ENCODE measurements at places on chromosomes 11 and 22.

DNA sequence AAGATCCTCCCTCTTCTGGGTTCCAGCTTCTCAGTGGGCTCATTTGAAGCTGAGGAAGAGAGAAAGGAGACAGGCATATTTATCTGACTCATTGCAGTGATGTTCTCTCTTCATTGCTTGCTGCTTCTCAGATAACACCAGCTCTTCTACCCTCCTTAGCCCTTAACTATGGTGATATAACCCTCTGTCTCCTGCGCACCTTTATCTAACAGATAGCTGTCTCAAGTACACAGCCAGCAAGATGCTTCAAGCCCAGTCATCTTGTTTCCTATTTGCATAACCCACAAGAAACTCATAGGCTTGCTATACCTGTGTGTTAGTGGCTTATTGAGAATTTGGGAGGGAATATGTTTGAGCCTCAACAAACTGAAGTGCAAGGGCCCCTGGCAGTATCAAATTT lies 12.6 kb downstream of the PRSS23 start:
- no peak for DNase-seq

DNA sequence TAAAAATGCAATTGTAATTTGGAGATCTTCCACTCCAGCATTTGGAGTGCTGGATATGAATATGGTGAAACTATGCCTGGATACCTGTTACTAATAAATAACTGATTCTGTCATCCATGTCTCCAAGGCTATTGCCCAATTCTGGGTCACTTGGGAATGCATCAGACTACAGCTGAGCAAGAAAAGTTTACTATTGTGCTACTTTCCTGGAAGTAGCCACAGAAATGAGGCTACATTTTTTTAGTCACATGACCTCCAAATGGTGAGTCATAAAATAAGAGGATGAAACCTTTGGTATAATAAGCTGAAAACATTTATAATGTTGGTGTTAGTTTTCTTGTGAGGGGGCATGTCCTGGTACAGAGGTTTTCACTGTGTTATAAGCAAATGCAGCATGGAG lies 44.4 kb downstream of the DCDC1 start:
- DNase-seq = no peak

DNA sequence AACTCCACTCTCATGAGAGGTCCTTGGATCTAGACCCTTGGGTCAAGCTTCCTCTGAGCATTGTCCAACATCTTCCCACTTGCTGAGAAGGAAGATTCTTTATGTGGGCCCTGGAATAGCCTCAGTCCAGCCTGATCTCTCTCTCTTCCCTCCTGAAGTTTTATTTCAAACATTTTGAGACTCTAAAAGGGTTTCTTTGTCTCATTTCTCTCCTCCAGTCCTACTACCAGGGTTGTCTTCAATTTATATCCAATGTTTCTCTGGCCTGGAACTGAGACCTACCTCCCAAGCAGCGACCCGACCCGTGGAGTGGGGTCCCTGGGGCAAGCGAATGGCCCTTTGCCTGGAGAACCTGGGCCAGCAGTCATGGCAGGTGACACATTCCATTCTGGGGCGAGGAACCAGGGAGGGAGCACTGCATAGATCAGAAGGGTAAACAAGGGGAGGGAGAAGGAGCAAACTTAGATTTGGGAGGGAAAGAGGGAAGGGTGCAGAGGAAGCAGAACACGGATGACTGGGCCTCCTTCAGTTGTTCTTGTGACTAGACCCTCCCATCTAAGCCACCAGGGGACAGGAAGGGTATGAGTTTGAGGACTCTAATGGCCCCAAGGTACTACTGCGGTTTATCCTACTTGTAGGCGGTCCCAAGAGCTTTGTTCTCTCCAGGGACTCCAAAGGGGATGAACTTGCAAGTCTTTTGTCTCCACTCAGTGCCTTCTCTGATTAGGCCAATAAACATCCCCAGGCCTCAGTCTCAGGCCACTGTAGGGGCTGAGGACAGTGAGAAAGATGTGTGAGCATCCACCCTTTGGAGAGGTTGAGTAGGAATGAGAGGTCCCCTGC lies 14.2 kb upstream of the PRAME start:
- no peak for DNase-seq

DNA sequence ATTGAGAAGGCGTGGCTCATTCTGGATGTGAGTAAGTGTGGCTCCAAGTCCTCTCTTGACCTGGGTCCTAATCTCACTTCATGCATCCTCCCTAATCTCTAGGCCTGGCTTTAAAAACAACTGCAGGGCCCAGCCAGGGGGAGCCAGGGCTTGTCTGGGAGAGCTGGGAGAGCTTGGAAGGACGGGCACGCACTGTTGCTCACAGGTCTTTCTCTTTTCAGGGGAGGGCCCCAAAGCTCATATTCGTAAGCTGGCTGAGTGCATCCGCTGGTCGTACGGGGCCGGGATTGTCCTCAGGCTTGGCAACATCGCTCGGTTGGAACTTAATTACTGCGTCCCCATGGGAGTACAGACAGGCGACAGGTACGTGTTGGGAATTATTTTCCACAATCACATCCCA lies 34.1 kb upstream of the PARVB start:
- no peak for DNase-seq

- no peak for DNase-seq
Measured at GRCh38 chr11:215581-216037, 8.1 kb downstream of the RIC8A start.

DNA sequence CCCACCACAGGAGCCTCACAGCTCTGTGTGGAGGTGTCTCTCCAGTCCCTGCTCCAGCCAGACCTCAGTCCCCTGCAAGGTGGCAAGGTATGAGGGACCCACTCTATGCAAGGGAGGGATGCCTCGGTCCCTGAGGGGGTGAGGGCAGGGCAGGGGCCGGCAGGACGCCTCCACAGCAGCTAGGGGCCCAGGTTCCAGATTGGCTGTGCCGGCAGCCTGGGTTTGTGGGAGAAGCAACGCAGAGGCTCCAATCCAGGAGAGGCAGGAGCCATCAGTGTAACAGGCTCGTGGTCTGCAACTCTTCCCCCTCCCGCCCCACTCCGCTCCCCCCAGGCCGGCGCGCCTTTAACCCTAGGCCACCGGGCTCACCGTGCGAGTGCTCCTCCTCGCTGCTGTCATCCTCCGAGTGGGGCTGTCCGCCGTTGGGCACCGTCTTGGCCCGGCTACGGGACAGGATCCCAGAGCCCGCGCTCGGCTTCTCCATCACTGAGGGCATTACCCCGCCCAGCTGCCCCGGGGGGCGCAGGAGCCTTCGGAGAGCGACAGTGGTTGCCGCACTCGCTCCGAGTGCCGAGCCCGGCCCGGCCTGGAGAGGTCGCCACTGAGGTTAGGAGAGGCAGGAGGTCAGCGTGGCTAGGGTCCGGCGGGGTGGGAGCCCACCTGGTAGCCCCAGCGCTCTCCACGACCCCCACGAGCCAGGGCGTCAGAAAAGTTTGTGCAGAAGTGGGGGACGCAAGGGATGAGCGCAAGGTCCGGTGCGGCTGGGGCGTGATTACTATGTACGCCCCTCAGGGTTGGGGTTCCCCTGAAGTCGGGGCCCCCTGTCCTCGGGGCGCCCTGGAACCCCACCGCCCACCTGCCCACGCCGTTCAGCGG lies 765 bp downstream of the RCOR2 start:
- DNase-seq = peak; percentile 52

GRCh38 chr22:26534171-26534855 lies 22.0 kb upstream of the TFIP11 start:
- no peak for DNase-seq

- DNase-seq = no peak
Measured at GRCh38 chr11:47979378-47980087, 826 bp upstream of the PTPRJ start.

DNA sequence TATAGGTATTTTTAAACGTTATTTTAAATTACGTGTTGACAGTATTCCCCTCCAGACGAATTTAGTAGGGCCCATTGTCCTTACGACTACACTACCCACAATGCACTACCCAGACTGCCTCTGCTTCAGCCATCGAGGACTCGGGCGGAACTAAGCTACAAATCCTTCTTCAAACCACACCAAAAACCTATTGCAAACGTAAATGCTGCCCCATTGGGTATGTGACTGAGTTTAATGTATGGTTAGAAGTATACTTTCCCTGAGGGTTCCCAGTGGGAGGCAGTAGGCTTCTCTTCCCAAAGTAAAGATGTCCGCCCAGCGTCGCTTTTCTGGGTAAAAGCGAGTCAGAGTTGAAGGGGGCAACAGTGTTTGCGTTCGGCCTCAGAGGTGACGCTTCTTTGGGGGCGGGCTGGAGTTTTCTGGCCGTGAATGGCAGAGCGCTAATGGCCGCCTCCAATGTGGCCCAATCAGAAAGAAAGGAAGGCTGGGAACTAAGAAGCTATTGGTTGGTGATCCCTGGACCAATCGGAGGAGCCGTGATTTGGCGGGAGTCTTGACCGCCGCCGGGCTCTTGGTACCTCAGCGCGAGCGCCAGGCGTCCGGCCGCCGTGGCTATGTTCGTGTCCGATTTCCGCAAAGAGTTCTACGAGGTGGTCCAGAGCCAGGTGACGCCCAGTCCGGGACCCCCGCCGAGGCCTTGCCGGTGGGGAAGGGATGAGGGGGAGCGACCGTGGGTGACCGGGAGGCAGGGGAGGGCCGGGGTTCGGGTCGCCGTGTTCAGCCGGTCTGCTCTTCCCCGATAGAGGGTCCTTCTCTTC lies at the start of gene CDC45:
Gene CDC45, plus strand, starts transcription at position 566 of the 818 bp plus-strand sequence. Its CDS starts 49 bp downstream, at position 615.
- DNase-seq = peak; percentile 99

DNA sequence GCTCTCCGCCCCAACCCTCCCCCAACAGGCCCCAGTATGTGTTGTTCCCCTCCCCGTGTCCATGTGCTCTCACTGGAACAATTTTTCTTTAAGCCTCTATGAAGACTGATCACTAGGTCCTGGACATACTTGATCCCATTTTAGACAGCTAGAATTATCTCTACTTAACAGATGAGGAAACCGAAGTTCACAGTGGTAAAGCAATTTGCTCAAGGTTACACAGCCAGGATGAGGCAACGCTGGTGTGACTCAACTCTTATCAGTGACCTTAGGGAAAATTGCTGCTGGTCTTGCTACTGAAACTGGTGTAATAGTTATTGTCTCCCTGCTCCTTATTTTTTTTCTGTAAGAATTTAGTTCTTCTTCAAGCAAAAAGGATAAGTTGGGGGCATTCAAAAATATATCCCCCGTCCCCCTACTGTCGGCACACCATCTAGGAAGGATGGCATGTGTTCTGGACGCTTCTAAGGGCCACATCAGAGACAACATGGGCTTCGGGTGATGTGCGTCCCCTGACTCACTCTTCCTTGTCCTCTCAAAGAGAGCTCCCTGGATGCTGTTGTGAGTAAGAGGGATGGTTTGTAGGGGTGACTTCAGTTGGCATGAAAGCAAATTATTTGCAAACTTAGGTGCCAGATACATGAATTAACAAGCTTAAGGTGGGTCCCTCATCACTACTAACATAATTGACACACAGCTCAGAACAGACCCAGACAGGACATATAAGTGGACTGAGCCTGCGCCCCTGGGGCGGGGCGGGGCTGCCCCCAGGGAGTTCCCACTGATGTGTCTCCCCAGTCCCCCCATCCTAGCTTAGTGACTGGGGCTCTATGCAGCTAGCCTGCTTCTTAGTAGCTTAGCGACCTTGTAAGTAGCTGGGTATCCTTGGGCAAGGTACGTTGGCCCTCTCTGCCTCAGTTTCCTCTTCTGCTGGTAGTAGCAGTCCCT lies 23.6 kb upstream of the ALX4 start:
- DNase-seq = no peak

- peak; percentile 83 for DNase-seq
Measured at GRCh38 chr11:58900479-58901420, 38.5 kb upstream of the GLYATL1 start.

DNA sequence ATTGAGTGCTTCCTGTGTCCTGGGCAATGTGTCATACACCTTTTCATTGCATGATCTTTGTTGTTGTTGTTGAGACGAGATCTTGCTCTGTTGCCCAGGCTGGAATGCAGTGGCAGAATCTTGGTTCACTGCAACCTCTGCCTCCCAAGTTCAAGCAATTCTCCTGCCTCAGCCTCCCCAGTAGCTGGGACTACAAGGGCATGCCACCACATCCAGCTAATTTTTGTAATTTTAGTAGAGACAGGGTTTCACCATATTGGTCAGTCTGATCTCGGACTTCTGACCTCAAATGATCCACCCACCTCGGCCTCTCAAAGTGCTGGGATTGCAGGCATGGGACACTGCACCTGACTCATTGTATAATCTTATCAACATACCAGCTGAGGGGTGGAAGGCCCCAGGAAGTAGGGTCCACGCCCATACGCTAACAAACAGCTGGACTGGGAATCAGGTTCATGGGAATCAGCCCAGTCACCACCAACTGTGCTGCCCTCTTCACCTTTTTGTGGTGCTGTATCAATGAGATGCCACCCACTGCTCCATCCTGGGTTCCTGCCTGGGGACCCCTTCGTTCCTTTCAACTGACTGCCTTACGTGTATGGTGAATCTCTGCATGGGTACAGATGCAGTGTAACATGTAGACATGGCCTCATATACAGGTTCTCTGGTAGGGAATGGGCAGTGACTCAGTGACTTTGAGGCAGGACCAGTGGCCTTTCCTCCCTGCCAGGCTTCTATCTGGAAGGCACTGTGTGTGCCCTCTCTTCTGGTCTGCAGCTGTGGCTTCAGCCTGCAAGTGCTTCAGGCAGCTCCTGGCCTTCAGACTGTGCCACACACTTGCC lies 32.5 kb upstream of the YWHAH start:
- no peak for DNase-seq

DNA sequence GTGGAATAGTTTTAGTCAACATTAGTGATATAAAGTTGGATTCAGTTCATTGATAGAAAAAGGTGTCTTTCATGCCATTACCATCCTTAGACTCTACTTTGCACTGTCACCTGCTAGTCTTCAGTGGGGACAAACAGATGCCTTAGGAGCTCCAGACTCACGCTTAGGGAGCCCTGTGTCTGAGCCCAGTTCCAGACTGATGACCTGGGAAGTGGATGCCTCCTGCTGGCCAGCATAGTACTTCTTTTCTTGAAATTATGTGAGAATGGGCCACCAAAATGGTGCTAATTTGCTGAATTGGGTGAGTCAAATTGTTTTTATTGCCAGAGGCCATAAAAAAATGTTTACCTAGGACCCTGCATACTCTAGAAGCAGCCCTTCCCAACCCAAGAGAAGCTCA lies 53.9 kb downstream of the NOX4 start:
- no peak for DNase-seq

DNA sequence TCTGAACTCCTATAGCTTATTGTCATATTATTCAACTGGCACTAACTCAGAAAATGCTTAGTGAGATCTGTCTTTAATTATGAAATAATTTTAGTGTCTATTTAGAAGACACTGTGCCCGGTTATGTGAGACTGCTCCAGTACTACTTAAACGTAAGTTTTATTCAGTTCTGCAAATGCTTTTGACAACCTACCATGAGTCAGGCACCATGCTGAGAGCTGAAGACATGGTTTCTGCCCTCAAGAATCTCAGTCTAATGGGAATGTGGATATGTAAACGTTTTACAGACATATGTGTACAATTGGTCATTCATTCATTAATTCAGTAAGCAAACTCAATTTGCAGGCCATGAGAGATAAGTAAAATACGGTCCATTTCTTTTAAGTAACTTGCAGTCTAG lies 40.0 kb downstream of the DCUN1D5 start:
- no peak for DNase-seq

DNA sequence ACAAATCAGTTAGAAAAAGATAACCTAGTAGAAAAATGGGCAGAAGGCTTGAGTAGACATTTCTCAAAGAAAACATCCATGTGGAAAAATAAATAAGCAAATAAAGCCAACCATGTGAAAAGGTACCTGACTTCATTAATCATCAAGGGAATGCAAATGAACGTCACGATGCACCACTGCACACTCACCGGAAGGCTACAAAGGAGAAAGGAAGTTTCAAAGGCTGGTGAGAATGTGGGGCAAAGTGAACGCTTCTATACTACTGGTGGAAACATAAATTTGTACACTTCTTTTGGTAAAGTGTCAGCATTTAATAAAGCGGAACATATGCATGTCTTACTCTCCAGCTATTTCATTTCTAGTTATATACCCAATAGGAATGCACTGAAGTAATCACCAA lies 166.8 kb downstream of the CSNK2A3 start:
- peak; percentile 27 for DNase-seq

All from left kidney (tissue), 8 donors.